Fibroblast of skin of scalp (primary cell): ENCODE measurements at places on chromosomes 7 and 10.
A peak's percentile ranks its signal among the peaks of the same experiment; 100 is the strongest.

DNA sequence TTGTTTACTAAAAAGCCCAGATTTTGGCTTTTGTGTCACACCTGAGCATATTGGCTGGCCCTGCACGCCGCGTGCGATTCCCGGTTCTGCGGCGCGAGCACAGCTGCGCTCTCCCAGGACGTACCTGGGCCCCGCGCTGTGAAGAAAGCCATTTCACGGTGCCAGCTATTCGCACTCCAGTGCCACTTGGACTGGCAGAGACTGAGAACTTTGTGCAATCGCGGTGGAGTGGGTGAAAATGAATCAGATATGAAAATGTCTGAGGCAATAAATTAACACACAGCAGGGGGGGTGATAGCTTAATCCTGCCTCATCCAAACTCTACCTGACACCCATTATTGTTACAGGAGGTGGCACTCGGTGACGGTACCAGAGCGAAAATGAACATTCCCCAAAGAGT, 330.1 kb upstream of the MGMT start:
- no peak for DNase-seq

DNA sequence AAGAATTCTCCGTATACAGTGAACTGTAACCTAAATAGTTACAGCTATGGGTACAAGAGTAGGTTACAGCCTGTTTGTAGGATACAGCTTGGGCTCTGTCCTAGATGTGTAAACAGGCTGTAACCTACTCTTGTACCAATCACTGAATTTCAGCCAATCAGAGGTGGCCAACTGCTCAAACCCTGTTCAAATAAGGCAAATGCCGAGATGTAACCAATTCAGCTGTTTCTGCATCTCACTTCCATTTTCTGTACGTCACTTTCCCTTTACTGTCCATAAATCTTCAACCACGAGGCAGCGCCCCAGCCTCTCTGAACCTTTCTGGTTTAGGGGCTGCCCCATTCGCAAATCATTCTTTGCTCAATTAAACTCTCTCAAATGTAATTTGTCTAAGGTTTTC, 8.3 kb upstream of the MMP21 start:
- no peak for DNase-seq

- DNase-seq = no peak
Measured at GRCh38 chr10:104587751-104588150, 53.3 kb upstream of the SORCS3 start.

DNA sequence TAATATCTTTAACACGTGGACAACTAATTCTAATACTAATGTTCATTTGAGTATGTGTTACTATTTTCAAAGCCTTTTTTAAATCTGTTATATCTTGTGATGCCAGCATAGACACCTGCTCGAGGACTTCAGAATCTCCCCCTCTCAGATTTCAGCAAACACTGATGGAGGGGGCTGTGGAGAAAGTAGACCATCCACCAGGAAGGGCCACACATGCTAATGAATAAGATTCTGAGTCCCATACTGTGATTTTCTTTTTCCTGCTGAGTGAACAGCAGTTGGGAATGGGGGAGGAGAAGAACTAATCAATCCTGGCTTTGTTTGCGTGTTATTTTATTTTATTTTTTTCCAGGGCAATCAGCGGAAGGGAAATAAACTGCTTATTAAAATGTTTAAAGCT, 157.9 kb upstream of the CSTF2T start:
- no peak for DNase-seq

DNA sequence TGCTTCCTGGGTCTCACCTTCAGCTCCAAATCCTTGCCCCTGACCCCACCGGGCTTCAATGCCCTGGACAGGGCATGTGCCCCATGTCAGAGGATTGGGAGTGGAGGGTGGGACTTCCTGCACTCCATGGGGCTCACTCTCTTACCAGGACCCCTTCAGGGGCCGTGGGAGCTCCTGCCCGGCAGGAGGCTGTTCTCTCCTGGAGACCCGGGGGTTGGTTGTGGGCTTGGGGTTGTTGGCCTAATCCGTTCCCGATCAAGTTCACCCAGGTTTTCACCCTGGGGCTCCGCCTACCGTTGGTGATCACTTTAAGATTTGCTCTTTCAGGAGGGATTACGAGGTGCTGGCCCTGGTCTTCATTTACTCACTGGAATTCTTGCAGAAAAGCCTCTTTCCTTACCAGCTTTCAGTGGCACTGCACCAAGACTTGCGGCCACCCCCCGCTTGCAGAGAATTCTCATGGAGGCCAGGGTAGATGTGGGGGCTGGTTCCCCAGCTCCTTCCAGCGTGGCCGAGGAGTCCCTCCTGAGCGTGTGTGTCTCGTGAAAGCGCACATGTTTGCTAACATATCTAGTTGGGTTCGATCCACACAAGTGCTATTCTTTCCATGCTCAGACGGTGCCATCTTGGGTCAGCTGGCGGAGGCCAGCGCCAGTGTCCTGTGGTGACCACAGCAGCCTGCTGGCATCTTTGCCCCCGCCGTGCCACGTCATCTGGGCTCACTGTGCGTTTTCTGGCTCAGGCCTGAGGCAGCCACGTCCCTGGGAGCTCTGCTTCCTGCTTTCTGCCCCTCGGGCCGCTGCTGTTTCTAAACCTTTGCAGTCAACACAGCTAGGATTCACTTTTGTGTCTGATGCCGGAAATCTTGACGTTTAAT, 15.6 kb downstream of the PWWP2B start:
- DNase-seq = no peak

GRCh38 chr7:130723784-130724183, 10.2 kb downstream of the KLF14 start:
- DNase-seq = peak; percentile 8
